ENCODE measurements at places on chromosomes 6 and 20.

DNA sequence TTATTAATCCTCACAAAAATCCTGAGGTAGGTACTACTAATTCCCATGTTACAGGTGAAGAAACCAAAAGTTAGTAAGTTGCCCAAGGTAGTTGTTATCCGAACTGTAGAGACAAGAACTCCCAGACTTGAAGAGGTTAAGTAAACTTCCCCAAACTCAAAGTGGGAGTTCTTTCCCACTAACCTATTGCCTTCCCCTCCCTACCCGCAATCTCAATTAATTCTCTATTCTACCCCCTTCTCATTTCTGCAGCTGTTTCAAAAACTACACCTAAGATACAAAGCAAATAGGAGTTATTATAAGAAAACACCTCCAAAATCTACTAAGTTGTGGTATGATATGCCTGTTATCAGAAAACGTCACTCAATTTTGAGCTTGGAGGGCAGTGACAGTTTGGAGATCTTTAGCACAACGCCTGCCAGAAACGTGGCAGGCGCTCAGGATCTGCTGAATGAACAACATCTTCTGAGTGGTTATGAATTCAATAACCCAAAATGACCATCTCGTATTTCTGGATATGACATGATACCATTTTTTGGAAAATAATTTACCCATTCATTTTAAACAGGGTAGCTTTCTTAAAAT is 7.1 kb downstream of the CSNK2A1 start:
- no peak for DNase-seq

GRCh38 chr6:168711666-168712300 is 270.8 kb downstream of the SMOC2 start:
- no peak for DNase-seq

GRCh38 chr6:19632786-19633185 is 204.4 kb upstream of the ID4 start:
- DNase-seq = no peak

DNA sequence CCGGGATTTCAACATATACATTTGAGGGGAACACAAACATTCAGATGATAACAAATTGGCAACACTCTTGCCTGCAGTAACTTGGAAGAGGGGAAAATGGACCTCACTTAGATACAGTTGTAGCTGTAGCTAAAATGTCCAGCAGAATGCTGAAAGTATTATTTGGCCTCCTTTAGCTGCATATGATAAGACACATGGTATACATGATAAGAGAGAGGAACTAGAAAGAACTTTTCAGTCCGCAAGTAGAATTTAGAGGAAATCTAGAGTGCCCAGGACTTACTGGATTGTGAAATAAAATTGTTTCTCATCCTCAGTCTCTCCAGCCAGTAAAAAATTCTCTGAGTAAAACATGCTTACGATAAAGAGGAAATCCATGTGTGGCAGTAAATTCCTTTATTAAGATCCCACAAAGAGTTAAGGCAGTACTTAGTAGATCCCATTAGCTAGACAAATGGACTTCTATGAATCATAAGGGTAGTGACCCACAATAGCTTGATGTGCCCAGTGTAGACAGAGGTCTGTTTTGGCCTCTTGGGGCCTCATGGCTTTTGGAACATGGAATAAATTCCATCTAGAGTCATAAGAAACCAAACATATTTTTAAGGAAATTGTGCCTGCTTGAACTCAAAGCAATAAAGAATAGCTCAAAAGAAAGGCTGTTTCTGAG is 87.9 kb upstream of the RBM24 start:
- DNase-seq = no peak

- DNase-seq = no peak
Measured at GRCh38 chr6:71080133-71080532, 123.3 kb upstream of the B3GAT2 start.

DNA sequence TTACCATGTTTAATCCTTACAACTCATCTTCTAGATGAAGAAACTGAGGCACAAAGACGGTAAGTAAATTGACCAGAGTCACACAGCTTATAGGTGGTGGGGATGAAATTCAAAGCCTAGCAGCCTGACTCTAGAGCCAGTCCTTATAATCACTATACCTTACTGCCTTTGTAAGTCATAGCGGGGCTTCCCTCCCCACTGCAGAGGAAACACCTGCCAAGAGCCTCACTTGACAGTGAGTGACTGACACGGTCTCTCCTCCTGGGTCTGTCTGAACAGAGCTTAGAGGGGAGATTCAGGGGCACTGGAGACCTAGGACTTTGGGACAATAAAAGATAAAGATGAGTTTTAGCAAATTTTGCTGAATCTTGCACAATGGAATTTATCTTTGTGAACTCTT is 12.8 kb downstream of the SUN5 start:
- no peak for DNase-seq

GRCh38 chr6:49550492-49551077 is at the start of gene C6orf141:
Gene C6orf141, plus strand, starts transcription at chr6:49550668. Its CDS starts 125 bp downstream, at chr6:49550793.
- DNase-seq = no peak

All from stimulated activated CD4-positive, alpha-beta T cell treated with anti-CD3 and anti-CD28 coated beads, Interleukin-15, amount 100 ng/mL, for 1 hour (primary cell).